ENCODE measurements at places on chromosomes 11 and 22.

DNA sequence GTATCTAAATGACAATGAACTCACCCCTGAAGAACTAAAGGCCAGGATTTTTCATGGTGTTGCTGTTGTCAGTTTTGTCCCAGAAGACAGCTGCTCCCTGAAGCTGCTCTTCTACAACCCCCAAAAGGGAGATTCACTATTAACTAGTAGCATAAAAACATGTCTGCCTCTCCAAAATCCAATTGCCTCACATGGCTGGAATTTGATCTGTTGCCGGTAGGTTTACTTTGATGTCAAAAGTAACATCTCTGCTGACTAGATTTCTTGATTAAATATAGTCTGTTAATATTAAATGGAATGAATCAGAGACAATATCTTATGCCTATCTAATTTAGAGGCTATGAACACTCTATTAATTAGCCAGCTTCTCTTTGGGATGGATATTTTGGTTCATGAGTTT is 425.4 kb downstream of the ETS1 start:
- H3K4me3 ChIP-seq, result no peak overlapping the region
- H3K36me3 ChIP-seq, result no peaks in the 10 kb centered on the region
- peaks cover 7% of the 10 kb centered on the region for H3K4me1 ChIP-seq
- no peak for DNase-seq

GRCh38 chr22:19129871-19130270 is 1.2 kb upstream of the TSSK2 start:
- no peaks in the 10 kb centered on the region for H3K27me3 ChIP-seq
- DNase-seq, result no peak
- H3K4me3 ChIP-seq, result no peak overlapping the region
- peaks cover 38% of the 10 kb centered on the region for H3K36me3 ChIP-seq

- no peaks in the 10 kb centered on the region for H3K27me3 ChIP-seq
- no peak overlapping the region for H3K4me3 ChIP-seq
- no peaks in the 10 kb centered on the region for H3K36me3 ChIP-seq
- no peaks in the 10 kb centered on the region for H3K4me1 ChIP-seq
Measured at GRCh38 chr22:35726398-35726797, 8.7 kb downstream of the APOL5 start.

GRCh38 chr22:32802237-32802765 is 796 bp downstream of the TIMP3 start:
- H3K4me3 ChIP-seq, result peak overlapping the region; percentile 92
- H3K36me3 ChIP-seq, result no peaks in the 10 kb centered on the region
- H3K4me1 ChIP-seq, result peaks cover 17% of the 10 kb centered on the region
- DNase-seq, result no peak

DNA sequence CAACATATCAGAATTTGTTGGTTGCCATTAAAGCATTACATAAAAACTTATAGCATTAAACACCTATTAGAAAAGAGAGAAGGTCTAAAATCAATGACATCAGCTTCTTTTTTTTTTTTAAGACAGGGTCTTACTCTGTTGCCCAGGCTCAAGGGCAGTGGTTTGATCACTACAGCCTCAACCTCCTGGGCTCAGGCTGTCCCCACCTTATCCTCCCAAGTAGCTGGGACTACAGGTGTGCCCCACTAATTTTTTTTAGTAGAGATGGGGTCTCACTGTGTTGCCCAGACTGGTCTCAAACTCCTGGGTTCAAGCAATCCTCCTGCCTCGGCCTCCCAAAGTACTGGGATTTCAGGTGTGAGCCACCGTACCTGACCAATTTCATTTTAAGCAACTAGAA is 57.9 kb downstream of the ARHGEF12 start:
- no peak overlapping the region for H3K4me3 ChIP-seq
- no peak overlapping the region for H3K27ac ChIP-seq
- H3K4me1 ChIP-seq, result peaks cover 24% of the 10 kb centered on the region
- no peaks in the 10 kb centered on the region for H3K27me3 ChIP-seq

GRCh38 chr22:20463324-20464095 is 25.9 kb upstream of the SCARF2 start:
- no peak for DNase-seq
- H3K27me3 ChIP-seq, result no peaks in the 10 kb centered on the region
- H3K4me1 ChIP-seq, result peaks cover 18% of the 10 kb centered on the region
- no peaks in the 10 kb centered on the region for H3K36me3 ChIP-seq
- H3K27ac ChIP-seq, result peak overlapping the region; percentile 76

DNA sequence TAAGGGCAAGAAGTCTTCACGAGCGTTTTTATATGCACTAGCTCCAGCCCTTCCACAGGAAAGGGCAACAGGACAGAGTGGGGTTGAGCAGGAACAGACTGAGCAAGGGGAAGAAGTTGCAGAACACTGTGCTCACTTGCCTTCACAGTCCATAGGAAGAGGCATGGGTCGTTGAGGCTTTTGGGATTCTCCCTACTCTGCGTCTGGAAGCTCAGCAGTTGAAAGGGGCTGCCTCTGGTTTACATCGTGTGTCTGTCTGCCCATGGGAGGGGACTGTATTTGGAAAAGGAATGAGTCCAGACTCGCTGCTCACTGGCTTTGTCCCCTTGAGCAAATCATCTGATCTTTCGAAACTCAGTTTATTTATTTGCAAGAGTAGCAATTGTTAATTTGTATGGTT is 1.1 kb upstream of the PDGFD start:
- no peaks in the 10 kb centered on the region for H3K27me3 ChIP-seq
- no peak overlapping the region for H3K27ac ChIP-seq
- H3K36me3 ChIP-seq, result no peaks in the 10 kb centered on the region
- DNase-seq, result no peak
